ENCODE measurements at places on chromosomes 12 and 14.

DNA sequence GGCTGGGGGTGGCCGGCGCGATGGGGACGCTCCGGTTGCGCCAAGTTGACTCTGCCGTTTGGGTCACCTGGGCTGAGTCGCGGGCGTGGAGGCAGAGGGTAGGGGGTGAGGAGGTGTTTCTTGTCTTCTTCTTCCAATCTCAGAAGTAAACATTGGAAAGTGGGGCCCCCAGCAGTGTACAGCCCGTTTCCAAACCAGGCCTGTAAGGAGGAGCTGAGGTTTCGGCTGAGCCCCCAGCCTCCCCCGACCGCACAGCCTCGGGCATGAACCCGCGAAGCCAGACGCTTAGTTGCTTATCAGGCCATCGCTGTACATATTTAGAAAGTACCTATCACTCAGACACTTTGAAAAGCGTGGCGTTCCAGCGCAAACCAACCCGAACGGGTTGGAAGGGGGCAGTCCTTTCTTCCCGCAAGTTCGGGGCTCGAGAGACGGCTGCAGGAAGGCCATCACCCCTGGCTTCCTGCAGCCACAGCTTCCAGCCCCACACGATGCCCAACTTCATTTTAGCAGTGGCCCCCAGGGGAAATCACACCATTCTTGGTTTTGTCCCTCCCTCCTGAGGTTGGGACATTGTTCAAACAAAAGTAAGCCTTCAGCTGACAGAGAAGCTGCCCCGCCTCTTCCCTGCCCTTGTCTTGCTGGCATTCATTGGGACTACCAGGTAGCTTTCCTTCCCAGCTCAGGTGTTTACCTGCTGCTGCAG is 164.1 kb downstream of the ZFP36L1 start:
- H3K27me3 ChIP-seq, result no peaks in the 10 kb centered on the region
- peak overlapping the region; percentile 66 for H3K27ac ChIP-seq
- no peaks in the 10 kb centered on the region for H3K4me1 ChIP-seq
- peak; percentile 47 for DNase-seq
- peak overlapping the region; percentile 32 for H3K4me3 ChIP-seq

DNA sequence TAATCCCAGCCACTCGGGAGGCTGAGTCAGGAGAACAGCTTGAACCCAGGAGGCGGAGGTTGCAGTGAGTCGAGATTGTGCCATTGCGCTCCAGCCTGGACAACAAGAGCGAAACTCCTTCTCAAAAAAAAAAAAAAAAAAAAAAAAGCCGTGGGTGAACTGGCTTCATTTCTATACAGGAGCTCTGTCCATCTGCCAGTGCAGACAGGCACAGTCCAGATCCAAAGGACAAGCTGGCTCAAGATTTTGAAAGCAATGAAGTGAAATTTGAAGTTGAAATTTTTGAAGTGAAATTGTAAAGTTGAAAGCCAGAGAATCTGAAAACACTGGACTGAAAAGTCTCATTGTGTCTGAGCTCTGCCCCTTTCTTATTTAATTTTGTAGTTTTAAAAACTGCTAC is 134.7 kb downstream of the CALM1 start:
- DNase-seq, result no peak
- no peaks in the 10 kb centered on the region for H3K36me3 ChIP-seq
- no peaks in the 10 kb centered on the region for H3K4me1 ChIP-seq

GRCh38 chr14:49052521-49052920 is 533.7 kb downstream of the RPS29 start:
- no peak for DNase-seq
- no peaks in the 10 kb centered on the region for H3K27me3 ChIP-seq
- no peaks in the 10 kb centered on the region for H3K36me3 ChIP-seq
- no peak overlapping the region for H3K27ac ChIP-seq
- H3K4me1 ChIP-seq, result no peaks in the 10 kb centered on the region
- no peak overlapping the region for H3K4me3 ChIP-seq

GRCh38 chr12:117890644-117891043 is 78.1 kb downstream of the KSR2 start:
- H3K27ac ChIP-seq, result no peak overlapping the region
- DNase-seq, result no peak
- H3K27me3 ChIP-seq, result no peaks in the 10 kb centered on the region
- H3K36me3 ChIP-seq, result no peaks in the 10 kb centered on the region

DNA sequence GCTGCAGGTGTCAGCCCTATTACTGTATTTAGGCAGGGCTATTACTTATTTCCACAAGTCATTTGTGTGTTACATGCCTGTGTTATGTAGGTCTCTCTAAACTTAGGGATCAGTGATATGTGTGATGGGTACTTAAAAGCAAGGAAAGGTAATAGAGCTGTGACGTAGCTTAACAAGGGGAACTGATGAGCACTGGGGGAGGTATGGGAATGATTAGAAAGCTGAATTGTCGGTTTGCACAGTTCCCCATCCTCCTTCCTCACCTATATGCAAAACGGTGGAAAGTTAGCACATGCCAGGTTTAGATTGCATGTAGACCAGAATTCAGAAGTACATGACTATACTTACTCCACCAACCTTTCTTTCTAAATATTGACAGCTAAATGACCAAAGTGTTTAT is 494.3 kb upstream of the GARIN6 start:
- no peak overlapping the region for H3K4me3 ChIP-seq
- H3K36me3 ChIP-seq, result no peaks in the 10 kb centered on the region
- no peaks in the 10 kb centered on the region for H3K27me3 ChIP-seq
- H3K4me1 ChIP-seq, result no peaks in the 10 kb centered on the region
- no peak for DNase-seq

DNA sequence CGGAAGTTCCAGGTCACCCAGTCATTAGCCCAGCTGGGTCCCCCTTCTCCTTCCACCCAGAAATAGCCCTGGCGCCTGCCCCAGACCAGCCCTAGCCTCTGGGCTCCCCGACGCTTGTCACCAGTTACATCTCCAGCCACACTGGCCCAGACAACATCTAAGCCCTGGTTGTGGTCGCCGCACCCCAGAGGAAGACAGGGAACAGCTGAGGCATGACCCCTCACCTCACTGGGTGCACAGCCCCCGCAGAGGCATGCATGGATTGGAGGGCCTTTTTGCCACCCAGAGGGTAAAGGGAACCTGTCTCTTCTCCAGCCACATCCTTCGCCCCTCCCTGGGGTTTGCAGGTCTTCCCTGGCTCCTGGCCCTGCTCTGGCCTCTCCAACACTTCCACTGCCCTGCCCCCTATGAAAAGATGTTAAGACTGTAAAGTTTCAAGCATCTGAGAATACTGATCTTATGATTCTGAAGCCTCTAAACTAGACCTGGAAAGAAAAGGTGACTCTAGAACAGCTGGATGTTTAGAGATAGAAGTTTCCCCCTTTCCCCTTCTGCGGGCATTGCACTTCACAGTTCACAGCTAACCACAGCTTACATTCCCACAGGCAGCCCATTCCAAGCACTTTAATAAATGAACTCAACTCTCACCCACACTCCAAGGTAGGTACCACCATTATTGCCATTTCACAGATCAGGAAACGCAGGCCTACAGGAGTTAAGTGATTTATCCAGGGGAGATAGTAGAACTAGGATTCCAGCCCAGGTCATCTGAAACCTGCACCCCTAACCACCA is 14.7 kb downstream of the TMEM119 start:
- H3K36me3 ChIP-seq, result no peaks in the 10 kb centered on the region
- no peaks in the 10 kb centered on the region for H3K4me1 ChIP-seq
- DNase-seq, result no peak
- H3K27me3 ChIP-seq, result no peaks in the 10 kb centered on the region
- no peak overlapping the region for H3K27ac ChIP-seq

- no peak overlapping the region for H3K27ac ChIP-seq
- no peaks in the 10 kb centered on the region for H3K27me3 ChIP-seq
- no peak overlapping the region for H3K4me3 ChIP-seq
- no peaks in the 10 kb centered on the region for H3K36me3 ChIP-seq
- H3K4me1 ChIP-seq, result no peaks in the 10 kb centered on the region
- DNase-seq, result no peak
Measured at GRCh38 chr12:79453820-79454219, 236.9 kb downstream of the PAWR start.

- no peak overlapping the region for H3K4me3 ChIP-seq
- no peaks in the 10 kb centered on the region for H3K36me3 ChIP-seq
- no peaks in the 10 kb centered on the region for H3K27me3 ChIP-seq
- no peak for DNase-seq
- H3K4me1 ChIP-seq, result no peaks in the 10 kb centered on the region
Measured at GRCh38 chr14:99790201-99790977, 2.8 kb upstream of the EML1 start.

DNA sequence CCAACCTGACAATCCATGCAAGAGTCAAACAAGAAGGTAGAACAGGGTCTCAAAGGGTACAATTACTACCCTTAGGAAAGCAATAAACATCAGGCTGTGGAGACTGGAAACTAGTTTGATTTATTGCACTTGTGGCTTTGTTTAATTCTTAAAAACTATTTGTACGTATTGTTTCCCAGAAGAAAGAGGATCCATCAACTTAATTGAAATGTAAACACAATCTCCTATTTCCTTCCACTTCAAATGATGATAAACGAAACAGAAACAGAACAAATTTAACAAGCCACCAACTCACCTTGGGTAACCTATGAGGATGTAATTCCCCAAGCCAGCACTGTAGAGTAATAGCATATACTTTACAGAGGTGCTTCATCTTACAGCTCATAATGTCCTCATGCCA is 8.0 kb downstream of the STXBP6 start:
- no peaks in the 10 kb centered on the region for H3K27me3 ChIP-seq
- no peak for DNase-seq
- H3K36me3 ChIP-seq, result no peaks in the 10 kb centered on the region
- H3K27ac ChIP-seq, result peak overlapping the region; percentile 10
- H3K4me3 ChIP-seq, result peak overlapping the region; percentile 20

- no peak for DNase-seq
- H3K4me1 ChIP-seq, result no peaks in the 10 kb centered on the region
- no peaks in the 10 kb centered on the region for H3K27me3 ChIP-seq
- H3K4me3 ChIP-seq, result no peak overlapping the region
Measured at GRCh38 chr12:56346675-56347074, 8.0 kb downstream of the IL23A start.

DNA sequence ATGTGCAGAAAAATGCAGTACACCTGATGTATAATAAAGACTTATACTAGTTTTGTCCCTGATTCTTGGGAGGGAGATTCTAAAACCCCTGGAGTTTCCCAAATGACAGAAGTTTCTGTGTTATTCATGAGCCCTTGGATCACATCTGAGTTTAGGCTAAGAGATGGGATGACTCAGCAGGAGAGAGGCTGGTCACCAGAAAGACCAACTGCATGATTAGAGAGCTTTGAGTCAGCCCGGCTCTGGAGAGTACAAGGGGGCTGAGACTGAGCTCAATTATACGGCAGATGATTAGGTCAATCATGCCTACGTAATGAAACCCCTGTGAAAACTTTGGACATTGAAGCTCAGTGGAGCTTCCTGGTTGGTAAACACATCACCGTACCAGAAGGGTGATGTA is 174.2 kb downstream of the SSPN start:
- no peak overlapping the region for H3K27ac ChIP-seq
- DNase-seq, result no peak
- H3K4me1 ChIP-seq, result no peaks in the 10 kb centered on the region
- no peak overlapping the region for H3K4me3 ChIP-seq
- no peaks in the 10 kb centered on the region for H3K36me3 ChIP-seq
- H3K27me3 ChIP-seq, result no peaks in the 10 kb centered on the region

DNA sequence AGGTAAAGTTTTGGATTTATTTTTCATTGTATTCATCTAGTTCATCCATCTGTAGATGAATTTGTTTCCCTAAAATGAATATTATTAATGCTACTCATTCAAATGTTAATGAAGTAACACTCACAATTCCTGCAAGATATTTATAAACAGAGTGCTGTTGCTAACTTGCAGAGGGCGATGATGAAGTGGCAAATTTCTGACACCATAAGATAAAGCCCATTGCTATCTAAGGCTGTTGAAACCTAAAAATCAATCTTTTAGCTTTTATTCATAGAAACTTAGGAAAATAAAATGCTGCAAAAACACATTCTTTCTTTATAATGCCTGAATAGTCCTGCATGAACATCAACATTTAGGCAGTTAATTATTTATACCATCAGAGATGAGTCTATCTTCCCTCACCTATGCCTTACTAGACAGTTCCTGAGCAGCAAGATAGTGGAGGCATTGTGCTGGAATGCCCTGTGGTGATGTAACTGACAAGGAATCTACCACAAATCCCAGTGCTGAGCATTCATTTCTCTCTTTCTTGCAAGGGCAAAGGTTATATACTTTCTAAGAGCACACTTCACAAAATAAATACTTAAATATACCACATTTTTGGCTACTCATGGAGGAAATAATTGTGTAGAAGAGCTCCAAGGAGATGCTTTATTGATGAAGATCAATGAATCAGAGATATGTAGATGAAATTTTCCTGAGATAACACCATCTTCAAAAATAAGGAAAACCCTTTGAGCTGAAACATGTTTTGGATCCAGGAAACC is 57.6 kb downstream of the LMNTD1 start:
- no peaks in the 10 kb centered on the region for H3K27me3 ChIP-seq
- no peaks in the 10 kb centered on the region for H3K36me3 ChIP-seq
- no peak overlapping the region for H3K27ac ChIP-seq
- H3K4me1 ChIP-seq, result no peaks in the 10 kb centered on the region

GRCh38 chr14:61710853-61711817 is 15.8 kb downstream of the HIF1A start:
- H3K4me3 ChIP-seq, result no peak overlapping the region
- peaks cover 21% of the 10 kb centered on the region for H3K4me1 ChIP-seq
- no peak for DNase-seq
- H3K27ac ChIP-seq, result no peak overlapping the region

- H3K4me1 ChIP-seq, result no peaks in the 10 kb centered on the region
- no peak overlapping the region for H3K4me3 ChIP-seq
- no peaks in the 10 kb centered on the region for H3K36me3 ChIP-seq
- no peak for DNase-seq
Measured at GRCh38 chr14:75928690-75929181, 53.1 kb downstream of the TGFB3 start.

DNA sequence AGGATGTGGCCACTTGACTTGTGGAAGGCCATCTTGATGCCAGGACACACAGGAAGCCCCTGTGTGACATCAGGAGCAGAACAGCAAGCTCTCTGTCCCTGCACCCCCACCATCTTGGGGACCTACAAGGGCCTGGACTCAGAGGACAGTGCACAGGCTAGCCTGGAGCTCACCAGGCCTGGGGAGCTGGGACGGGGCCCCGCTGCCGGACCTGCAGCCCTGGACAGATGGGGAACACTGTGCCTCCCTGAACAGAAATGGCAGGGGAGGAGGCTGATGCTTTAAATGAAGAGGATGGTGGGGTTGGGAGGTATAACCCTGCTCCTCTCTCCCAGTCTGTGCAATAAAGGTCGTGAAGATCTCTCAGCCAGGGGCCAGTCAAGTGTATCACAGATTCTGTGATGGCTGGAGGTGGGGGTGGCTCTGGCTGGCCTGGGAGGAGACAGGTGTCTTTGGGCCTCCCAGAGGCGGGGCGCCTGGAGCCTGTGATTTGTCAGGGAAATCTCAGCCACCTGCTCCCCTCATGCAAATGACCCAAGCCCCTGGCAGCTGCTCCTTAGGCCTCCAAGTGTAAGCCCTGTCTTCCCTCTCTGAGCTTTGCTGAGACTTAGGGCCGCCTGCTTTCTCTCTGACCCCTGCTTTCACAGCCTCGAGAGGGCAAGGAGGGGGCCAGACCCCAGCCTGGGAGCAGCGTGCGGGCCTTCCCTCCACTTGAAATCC is 1.1 kb upstream of the GNB3 start:
- H3K4me3 ChIP-seq, result no peak overlapping the region
- H3K27me3 ChIP-seq, result no peaks in the 10 kb centered on the region
- peak; percentile 88 for DNase-seq

GRCh38 chr12:2082321-2082720 is 29.5 kb downstream of the CACNA1C start:
- no peak overlapping the region for H3K4me3 ChIP-seq
- DNase-seq, result no peak
- no peaks in the 10 kb centered on the region for H3K27me3 ChIP-seq
- H3K27ac ChIP-seq, result no peak overlapping the region
- H3K4me1 ChIP-seq, result no peaks in the 10 kb centered on the region

- no peak overlapping the region for H3K27ac ChIP-seq
- DNase-seq, result no peak
- H3K4me1 ChIP-seq, result no peaks in the 10 kb centered on the region
- no peak overlapping the region for H3K4me3 ChIP-seq
- H3K36me3 ChIP-seq, result no peaks in the 10 kb centered on the region
Measured at GRCh38 chr14:43475757-43476156, 1031.3 kb downstream of the FSCB start.

Data from Peyer's patch (tissue), 4 donors.